Aorta (tissue), 5 donors: ENCODE measurements at places on chromosomes 3 and 15.
A peak's percentile ranks its signal among the peaks of the same experiment; 100 is the strongest.

DNA sequence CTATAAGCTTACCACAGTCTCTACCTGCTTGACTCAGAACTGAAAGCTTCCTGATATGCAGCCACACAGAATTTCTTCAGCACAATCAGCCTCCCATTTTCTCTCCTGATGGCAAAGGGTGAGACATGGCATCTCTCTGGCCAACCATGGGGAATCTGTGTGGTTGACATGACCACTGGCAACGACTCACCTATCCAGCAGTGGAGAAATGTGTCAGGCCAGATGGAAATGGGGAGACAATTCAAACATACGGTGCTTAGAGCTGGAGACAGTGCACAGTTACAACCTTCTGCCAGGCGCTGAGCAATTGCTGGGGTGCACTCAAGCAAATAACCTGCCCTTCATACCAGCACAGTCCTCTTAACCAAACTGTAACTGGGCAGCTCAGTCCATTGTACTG, 3.6 kb downstream of the ZNF385D start:
- DNase-seq = no peak

DNA sequence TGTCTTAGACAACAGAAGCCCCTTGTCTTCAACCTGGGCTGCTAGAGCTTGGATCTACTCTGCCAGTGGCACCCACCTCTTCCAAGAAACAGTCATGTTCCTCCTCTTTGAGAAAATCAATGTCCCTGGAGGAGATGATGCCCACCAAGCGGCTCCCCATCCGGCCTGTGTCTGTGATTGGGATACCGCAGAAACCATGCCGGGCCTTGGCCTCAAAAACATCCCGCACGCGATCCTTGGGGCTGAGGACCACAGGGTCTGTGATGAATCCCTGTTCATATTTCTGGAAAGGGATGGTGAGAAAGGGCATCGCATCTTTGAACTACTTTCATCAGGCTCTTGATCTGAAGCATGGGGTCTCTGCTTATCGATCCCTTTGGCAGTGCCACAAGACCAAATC, 1.6 kb downstream of the IMPDH2 start:
- no peak for DNase-seq

DNA sequence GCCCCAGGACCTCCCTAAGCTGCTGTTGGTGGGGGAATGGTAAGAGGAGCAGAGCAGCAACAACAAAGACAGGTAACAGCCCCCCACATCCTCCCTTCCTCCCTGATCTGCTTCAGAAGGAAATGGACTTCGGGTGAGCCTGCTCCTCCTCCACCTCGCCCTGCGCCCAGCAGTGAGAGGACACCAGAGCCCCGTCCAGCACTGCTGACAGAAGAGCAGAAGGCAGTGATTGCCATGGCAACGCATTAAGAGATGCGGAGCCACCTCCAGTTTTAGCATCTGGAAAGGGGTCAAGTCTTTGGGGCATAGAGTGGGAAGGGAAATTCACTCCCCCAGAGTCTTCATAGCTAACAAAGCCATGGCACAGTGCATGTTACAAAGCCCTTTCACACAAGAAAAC, 77.6 kb upstream of the HRH1 start:
- DNase-seq = no peak

- no peak for DNase-seq
These were observed 99.7 kb upstream of the LRRC3B start for GRCh38 chr3:26522919-26523318.

- DNase-seq = no peak
These were observed 59.7 kb downstream of the RLBP1 start for GRCh38 chr15:89161666-89162065.

GRCh38 chr3:119352034-119352609, 57.9 kb downstream of the ARHGAP31 start:
- DNase-seq = no peak

DNA sequence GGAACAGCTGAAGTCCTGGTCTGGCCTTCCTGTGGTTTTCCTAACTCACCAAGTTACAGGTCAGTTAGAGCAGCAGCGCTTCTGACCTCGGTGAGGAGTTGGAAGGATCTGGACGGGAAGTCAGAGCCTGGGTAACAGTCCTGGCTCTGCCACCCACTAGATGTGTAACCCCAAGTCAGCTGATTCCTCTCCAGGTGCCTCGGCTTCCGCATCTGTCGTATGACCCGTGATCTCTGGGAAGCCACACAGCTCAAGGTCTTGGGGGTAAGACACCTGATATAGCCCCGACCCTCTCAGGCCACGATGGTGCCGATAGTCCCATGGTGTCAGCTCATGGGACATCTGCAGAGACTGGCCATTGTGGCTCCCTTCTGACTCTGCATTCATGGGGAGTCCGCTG, 8.3 kb upstream of the PIGZ start:
- no peak for DNase-seq

DNA sequence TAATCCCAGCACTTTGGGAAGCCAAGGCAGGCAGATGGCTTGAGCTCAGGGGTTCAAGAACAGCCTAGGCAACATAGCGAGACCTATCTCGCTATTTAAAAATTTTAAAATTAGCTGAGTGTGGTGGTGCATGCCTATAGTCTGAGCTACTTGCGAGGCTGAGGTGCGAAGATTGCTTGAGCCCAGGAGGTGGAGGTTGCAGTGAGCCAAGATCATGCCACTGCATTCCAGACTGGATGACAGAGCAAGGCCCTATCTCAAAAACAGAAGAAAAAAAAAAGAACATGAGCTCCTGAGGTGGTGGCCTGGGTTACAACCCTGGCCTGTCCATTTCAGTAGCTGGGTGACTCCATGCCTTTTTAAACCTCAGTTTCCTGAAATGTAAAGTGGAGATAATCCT, 7.2 kb downstream of the DNASE1L3 start:
- no peak for DNase-seq

DNA sequence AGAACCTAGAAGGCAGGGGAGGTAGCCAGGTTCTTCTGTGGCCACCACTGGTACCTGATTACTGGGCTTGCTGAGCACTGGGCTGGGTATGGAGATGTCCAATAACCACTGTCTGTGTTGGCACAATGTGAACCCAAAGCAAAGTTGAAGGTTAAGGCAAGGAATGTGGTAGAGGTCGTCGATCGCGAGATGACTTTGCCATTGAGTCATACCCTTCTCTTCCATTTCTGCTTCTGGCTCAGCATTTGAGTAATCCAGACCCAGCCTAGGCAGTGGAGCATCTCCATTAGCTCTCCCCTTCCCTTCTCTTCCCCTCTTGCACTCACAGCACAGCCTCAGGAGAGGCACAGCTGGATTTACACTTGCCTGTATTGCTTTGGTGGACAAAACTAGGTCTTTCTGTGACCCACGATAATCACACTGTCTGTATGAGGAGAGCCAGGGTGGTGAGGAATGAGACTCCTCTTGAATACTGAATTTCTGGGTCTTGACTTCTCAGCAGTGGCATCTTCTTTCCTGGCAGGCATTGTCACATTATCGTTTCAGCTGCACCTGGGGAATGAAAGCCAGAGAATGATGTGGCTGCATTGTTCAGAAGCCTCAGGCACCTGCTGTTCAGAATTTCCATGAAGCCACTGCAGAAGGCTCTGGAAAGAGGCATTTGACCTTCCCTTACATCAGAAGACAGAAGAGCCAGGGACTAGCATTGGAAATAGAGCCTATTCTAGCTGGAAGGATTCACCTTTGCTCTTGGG, 272.6 kb downstream of the PDCD6IP start:
- DNase-seq = no peak

- no peak for DNase-seq
These were observed 92.8 kb downstream of the GOLIM4 start for GRCh38 chr3:168002786-168003368.

DNA sequence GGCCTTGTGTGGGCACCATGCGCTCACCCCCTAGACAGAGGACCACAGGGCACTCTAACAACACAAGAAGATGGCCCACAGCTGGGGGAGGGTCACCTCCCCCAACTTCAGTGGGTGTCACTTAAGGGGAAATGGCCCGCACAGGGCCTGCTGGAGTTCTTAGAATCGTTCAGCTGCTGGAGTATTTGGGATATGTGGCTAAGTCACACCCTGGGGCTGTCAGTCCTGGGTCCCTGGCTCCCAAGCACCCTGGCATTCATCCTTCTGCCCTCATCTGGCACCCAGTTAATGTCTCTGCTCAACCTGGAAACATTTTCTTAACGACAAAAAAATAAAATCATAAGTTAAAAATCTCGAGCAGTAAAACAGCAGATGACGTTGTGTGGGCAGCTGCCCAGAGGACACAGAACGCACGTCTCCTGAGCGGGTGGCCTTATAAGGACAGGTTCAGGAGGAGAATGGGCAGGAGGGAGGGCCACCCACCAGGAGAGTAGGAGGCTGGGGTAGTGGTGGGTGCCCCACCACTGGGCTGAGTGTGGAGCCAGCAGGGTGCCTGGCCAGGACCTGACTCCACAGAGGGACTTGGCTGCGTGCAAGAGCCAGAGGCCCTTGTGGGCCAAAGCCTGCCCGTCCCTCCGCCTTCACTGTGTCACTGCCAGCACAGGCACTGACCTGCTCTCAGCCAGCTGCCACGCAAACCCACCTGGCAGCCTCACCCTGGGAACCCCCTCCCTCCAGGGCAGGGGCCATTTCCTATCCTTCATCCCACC, 11.5 kb downstream of the KBTBD13 start:
- DNase-seq = peak; percentile 97

GRCh38 chr15:67133026-67133425, 67.6 kb downstream of the SMAD3 start:
- no peak for DNase-seq

DNA sequence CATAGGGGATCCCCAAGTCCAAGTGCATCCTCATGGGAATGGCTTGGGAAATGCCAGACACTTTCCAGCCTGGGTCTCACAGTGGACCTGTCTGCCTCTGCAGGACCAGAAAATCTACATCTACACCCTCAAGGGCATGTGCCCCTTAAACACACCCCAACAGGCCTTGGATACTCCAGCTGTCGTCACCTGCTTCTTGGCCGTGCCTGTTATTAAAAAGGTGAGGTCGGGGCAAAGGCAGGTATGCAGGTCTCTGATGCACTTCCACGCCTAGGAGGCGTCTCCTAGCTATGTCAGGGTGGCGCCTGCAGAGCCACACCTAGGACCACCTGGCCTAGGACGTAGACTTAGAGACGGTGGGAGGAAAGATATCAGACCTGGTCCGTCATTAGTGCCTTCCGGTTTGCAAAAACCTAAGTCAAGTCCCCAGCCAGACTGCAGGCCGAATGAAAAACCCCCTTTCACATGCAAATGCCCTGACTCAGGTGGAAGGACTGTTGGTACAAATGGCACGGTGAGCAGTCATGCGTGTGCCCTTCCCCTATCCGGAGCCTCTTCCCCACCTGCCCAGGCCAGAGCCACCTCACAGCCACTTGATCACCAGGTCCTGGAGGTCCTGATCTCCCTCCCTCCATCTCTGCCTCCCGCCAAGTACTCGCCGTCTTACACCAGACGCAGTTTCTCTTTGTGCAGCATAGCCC, 143.5 kb downstream of the LRRK1 start:
- no peak for DNase-seq

GRCh38 chr15:57589281-57589680, 2.4 kb upstream of the MYZAP start:
- no peak for DNase-seq

DNA sequence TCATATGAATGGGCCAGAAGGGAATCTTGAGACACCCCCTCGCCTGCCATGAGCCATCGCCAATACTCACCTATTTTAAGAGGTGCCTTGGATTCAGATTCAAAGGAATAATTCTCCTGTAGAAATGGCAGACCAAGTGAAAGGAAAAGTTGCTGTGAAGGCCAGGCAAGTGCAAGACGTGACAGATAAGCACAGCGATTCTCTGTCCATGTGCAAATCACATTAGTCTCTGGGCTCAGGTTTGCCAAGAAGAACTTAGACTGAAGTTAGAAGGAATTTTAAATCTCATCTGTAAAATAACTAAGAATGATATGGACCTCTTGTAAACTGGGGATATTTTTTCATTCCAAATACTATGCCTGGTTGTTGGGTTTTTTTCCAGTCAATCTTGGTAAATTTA, 173.6 kb downstream of the UACA start:
- DNase-seq = no peak

DNA sequence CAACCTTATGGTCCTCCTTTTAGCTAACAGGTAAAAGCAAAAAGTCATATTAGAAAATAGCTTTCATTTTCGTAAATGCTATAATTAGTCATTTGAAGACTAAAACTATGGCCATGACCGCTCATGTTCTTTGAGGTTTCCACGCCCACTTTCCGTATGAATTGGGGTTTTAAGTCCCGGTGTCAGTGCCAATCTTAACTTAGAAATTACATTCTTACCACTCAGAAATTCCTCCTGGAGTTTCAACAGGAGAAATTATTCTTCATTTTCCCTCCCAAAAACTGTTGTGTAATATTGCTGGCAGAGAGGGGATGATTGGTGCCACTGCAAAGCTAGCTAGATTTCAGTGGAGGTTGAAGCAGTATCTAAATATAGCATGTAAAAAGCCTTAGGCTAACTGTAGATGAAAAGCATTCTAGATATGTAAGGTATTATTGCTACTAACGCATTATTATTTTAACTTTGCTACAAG, 71.0 kb upstream of the MDFIC2 start:
- no peak for DNase-seq

GRCh38 chr3:51975852-51976549, 1.1 kb downstream of the ABHD14A start:
- DNase-seq = peak; percentile 93

DNA sequence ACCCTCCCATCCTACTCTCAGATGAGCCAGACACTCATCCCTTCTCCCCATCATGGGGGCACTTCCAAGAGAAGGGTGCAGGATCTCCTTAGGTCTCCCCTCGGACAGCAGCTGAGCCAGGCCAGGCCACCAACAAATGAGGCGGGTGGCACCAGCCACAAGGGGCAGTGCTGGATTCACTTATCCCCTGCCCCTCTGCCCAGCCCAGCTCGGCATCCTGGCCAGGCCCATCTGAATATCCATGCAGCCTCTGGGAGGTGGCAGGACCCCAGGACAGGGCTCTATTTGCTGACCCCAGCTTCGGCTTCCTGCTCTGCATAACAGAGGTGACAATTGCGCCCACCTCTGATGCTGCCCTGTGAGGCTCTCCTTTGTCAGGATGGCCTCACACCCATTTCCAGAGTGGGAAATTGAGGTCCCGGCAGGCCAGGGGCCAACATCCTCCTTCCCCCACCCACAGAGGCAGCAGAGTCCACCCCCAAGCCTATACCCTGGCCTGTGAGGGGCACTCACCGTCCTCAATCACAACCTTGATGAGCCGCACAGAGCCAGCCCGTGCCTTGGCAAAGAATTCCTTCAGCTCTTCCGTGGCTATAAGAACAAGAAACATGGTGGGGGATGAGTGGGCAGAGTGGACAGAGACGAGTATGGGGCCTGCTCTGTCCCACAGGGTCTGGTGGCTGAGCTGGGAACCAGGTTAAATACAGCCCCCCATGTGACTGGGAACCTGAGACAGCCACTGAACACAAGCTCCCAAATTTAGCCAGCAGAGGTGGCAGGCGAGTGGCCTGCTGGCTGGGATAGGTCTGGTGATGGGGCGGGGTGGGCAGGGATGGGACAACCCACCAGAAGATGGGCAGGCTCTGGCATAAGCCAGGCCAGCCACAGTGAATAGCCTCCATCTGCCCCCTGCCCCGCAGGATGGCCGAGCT, 4.2 kb downstream of the TWF2 start:
- DNase-seq = peak; percentile 36

GRCh38 chr3:188559072-188559429, 405.1 kb downstream of the LPP start:
- no peak for DNase-seq
